CD4-positive, alpha-beta memory T cell (primary cell): ENCODE measurements at places on chromosomes 2 and 18. TPM values are rescaled to one million over a fixed set of nuclear protein-coding genes. Genes with fewer than 3 reads are reported as not detected.

GRCh38 chr2:12295856-12296519, 420.7 kb upstream of the TRIB2 start:
- no peak overlapping the region for H3K4me3 ChIP-seq
- H3K27ac ChIP-seq = no peak overlapping the region
- H3K27me3 ChIP-seq = no peaks in the 10 kb centered on the region
- DNase-seq = no peak
- no peaks in the 10 kb centered on the region for H3K36me3 ChIP-seq

GRCh38 chr2:99776906-99777646, 287.3 kb upstream of the REV1 start:
- DNase-seq = no peak
- H3K4me1 ChIP-seq = no peaks in the 10 kb centered on the region
- no peaks in the 10 kb centered on the region for H3K36me3 ChIP-seq
- H3K4me3 ChIP-seq = no peak overlapping the region

DNA sequence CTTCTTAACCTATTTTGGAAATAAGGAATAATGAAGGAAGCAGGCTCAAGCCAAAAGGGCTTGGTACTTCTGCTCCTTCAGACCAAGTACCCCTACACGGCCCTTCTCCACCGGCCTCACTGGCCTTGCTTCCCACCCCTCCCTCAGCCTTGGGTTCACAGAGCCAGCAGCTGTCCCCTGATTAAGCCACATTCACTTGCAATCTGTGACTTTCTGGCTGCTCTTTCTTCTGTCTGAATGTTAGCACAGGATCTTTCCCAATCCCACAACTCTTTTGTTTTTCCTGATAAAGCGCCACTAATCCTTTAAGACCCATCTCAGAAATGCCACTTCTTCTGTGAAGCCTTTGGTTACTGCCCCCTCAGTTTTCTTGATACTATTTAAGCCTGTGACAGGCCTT, 52.4 kb downstream of the REEP1 start:
- no peak overlapping the region for H3K27ac ChIP-seq
- no peaks in the 10 kb centered on the region for H3K4me1 ChIP-seq
- no peak overlapping the region for H3K4me3 ChIP-seq
- no peaks in the 10 kb centered on the region for H3K27me3 ChIP-seq
- no peak for DNase-seq

- no peak overlapping the region for H3K4me3 ChIP-seq
- no peaks in the 10 kb centered on the region for H3K36me3 ChIP-seq
- H3K27me3 ChIP-seq = no peaks in the 10 kb centered on the region
- H3K4me1 ChIP-seq = no peaks in the 10 kb centered on the region
- H3K27ac ChIP-seq = no peak overlapping the region
These were observed 77.7 kb downstream of the RHOB start for GRCh38 chr2:20524412-20525040.

DNA sequence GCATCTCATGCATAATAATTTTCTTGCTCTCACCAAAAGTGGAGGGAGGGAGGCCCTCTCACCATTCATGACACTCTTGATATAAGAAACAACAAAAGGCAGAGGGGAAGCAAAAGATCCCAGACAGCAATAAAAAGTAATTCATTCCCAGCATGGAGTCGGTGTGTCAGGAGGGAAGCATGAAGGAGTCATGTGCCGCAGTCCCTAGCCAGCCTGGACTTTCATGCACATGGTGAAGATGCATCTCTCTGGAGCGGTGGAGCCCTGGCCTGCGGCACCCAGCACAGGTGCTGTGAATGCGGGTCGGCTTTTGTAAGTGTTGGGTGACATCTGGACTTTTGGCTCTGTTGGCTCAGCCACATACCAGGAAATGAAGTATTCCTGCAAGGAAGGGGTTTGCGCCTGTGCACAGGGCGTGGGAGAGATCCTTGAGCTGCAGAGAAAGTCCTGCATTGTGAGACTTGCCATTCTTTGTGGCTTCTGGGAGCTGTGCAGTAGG, 119.4 kb downstream of the COPS8 start:
- no peak overlapping the region for H3K27ac ChIP-seq
- H3K36me3 ChIP-seq = no peaks in the 10 kb centered on the region
- no peaks in the 10 kb centered on the region for H3K27me3 ChIP-seq
- no peak for DNase-seq
- H3K4me1 ChIP-seq = no peaks in the 10 kb centered on the region
- no peak overlapping the region for H3K4me3 ChIP-seq

GRCh38 chr2:30375915-30376314, 71.1 kb upstream of the LCLAT1 start:
- DNase-seq = no peak
- H3K27me3 ChIP-seq = no peaks in the 10 kb centered on the region
- no peak overlapping the region for H3K27ac ChIP-seq
- no peaks in the 10 kb centered on the region for H3K36me3 ChIP-seq
- H3K4me3 ChIP-seq = no peak overlapping the region

GRCh38 chr18:77164763-77165485, 32.3 kb upstream of the MBP start:
- no peaks in the 10 kb centered on the region for H3K36me3 ChIP-seq
- H3K27me3 ChIP-seq = no peaks in the 10 kb centered on the region
- H3K27ac ChIP-seq = no peak overlapping the region
- no peak for DNase-seq
- no peaks in the 10 kb centered on the region for H3K4me1 ChIP-seq

GRCh38 chr2:129888461-129888860, 91.0 kb upstream of the RAB6C start:
- no peaks in the 10 kb centered on the region for H3K36me3 ChIP-seq
- H3K27ac ChIP-seq = no peak overlapping the region
- DNase-seq = no peak

DNA sequence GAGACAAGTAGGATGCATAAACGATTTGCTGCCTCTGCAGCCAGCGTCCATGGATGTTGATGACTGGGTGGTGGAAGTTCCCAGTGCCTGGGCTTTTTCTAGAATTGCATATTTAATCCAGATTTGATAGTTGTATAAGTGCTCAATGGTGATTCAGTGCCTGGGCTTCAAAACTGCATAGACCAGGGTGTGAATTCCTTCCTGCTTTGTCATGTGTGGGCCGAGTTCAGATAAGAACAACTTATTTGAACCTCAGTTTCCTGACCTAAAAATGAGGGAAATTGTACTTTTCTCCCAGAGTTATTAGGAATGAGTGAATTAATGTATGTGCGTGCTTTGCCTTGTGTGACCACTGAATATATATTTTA, 154.6 kb downstream of the WDSUB1 start:
- H3K36me3 ChIP-seq = no peaks in the 10 kb centered on the region
- no peak overlapping the region for H3K4me3 ChIP-seq

GRCh38 chr2:25339211-25339674, 2.5 kb downstream of the DNMT3A start:
- no peak overlapping the region for H3K27ac ChIP-seq
- DNase-seq = no peak
- no peak overlapping the region for H3K4me3 ChIP-seq
- H3K4me1 ChIP-seq = peaks cover 67% of the 10 kb centered on the region
- no peaks in the 10 kb centered on the region for H3K36me3 ChIP-seq

DNA sequence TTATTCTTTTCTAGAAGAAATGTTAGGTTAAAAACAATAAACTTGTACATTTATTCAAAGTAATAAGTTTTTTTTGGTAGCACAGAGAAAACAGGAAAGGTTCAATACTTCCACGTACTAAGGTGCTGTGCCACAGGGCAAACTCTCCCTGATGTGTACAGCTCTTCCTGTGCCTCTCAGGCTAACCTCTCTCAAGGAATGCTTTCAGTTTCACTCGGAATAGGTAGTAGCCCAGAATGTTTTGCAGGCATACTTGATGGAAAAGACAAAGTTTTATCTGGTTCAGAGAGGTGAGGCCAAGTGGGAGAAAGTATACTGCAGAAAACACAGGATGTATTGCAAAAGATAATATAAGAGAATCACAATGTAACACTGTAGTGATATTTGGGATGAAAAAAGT, 171.0 kb upstream of the ZFP36L2 start:
- no peaks in the 10 kb centered on the region for H3K36me3 ChIP-seq
- H3K27ac ChIP-seq = no peak overlapping the region
- no peak overlapping the region for H3K4me3 ChIP-seq
- H3K4me1 ChIP-seq = no peaks in the 10 kb centered on the region
- DNase-seq = no peak
- H3K27me3 ChIP-seq = no peaks in the 10 kb centered on the region

DNA sequence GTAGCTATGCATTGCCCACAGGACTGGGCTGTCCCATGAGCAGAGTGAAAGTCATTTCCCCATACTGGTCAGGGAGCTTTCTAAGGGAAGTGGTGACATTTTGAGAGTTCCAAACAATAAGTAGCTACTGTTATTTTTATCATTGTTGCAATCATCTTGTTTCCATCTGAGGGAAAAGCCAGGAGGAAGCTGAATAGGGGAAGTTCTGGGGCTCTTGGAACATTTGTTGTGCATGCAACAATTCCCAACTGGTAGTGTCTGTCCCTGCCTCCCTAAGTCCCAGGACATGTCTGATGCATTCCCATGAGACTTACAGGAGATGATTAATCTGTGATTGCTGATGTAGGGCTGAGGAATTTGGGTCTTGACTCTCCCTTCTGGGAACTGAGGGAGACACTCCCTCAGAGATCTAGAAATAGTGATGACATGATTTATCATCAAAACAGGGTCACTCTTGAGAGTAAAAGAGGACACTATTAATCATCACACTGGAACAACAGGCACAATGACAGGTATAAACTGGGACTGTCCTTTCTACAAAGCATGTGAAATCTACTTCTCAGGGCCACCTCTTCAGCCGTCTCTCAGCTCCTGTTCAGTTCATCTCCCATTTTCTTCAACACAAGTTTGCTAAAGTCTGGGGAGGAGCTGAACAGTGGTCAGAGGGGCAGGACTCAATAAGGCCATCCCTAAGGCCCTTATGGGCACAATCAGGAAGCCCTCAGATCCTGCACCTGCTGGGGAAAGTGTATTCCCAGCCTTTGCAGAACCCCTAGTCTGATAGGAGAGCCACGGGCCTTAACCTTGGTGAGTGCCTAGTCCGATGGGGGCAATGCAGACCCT, 28.0 kb upstream of the MARCO start:
- no peaks in the 10 kb centered on the region for H3K4me1 ChIP-seq
- no peaks in the 10 kb centered on the region for H3K27me3 ChIP-seq
- H3K36me3 ChIP-seq = no peaks in the 10 kb centered on the region
- no peak overlapping the region for H3K4me3 ChIP-seq

GRCh38 chr2:47201224-47201623, 46.1 kb upstream of the STPG4 start:
- no peaks in the 10 kb centered on the region for H3K36me3 ChIP-seq
- no peak overlapping the region for H3K27ac ChIP-seq
- DNase-seq = no peak
- H3K27me3 ChIP-seq = no peaks in the 10 kb centered on the region
- H3K4me3 ChIP-seq = no peak overlapping the region

DNA sequence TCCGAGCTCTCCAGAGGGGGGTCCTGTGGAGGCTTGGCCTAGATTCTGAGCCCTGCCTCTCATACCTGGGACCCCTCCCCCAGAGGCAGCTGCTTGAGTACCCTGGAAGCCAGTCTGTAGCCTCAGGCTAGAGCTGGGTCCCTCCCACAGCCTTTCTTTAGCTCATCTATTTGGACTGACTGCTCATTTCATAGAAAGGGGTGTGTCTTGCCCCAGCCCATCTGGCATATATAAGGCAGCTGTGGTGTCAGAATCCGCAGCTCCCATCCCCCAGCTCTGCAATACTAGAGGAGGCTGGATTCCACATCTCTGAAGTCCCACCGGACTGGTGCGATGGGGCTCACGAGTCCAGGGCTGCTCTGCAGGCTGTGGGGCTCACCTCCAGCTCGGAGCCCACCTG, 26.1 kb downstream of the MPHOSPH10 start:
- peaks cover 8% of the 10 kb centered on the region for H3K4me1 ChIP-seq
- no peak overlapping the region for H3K27ac ChIP-seq
- no peak overlapping the region for H3K4me3 ChIP-seq
- DNase-seq = no peak
- H3K36me3 ChIP-seq = no peaks in the 10 kb centered on the region

- no peaks in the 10 kb centered on the region for H3K27me3 ChIP-seq
- no peaks in the 10 kb centered on the region for H3K4me1 ChIP-seq
- no peak overlapping the region for H3K4me3 ChIP-seq
- no peaks in the 10 kb centered on the region for H3K36me3 ChIP-seq
These were observed 297.0 kb downstream of the BCL2 start for GRCh38 chr18:63022429-63023022.

GRCh38 chr2:218713922-218714321, 3.3 kb downstream of the TTLL4 start:
- H3K36me3 ChIP-seq = no peaks in the 10 kb centered on the region
- no peak overlapping the region for H3K27ac ChIP-seq
- no peaks in the 10 kb centered on the region for H3K27me3 ChIP-seq
- H3K4me3 ChIP-seq = no peak overlapping the region

- no peak overlapping the region for H3K4me3 ChIP-seq
- H3K27ac ChIP-seq = no peak overlapping the region
- H3K36me3 ChIP-seq = no peaks in the 10 kb centered on the region
- no peaks in the 10 kb centered on the region for H3K4me1 ChIP-seq
These were observed 109.9 kb upstream of the MAP4K3 start for GRCh38 chr2:39546937-39547336.

GRCh38 chr2:36705326-36706020, 9.0 kb downstream of the VIT start:
- no peak overlapping the region for H3K4me3 ChIP-seq
- H3K36me3 ChIP-seq = no peaks in the 10 kb centered on the region
- DNase-seq = no peak
- H3K4me1 ChIP-seq = no peaks in the 10 kb centered on the region
- no peak overlapping the region for H3K27ac ChIP-seq
- H3K27me3 ChIP-seq = no peaks in the 10 kb centered on the region

DNA sequence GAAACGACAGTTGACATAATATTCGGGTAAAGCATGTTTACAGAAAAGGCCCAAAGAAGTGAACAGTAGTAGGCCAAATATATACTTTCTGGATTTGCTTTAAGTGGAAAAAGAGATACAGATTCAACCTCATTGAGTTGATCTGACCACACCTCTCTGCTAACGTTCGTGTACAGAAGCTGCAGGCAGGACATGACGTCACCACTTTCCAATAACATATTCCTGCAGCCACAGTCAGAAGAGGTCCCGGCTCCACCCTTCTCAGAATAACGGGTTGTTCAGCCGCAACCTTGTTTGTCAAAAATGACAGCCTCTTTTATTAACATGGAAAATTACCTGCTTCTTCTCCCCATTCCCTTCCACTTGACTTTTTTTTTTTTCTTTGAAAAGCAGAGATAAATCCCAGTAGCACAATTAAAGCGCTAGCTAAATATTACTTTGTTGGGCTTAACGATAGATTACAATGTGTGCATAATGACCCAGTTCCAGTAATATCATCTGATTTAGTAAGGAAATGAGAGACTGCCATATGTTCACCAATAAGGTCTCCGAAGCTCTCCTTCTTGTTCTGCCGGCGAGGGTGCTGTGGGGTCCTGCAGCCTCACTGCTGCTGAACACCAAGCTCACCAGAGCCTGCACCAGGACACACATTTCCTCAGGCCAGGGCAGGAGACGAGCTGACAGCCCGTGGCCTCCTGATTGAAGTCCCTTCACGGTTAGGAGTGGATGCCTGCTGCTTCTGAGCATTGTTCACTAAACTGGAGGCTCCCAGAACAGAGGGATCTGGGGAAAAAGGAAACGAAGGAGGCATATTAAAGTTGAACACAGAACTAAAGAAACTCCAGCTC, 451.0 kb upstream of the SALL3 start:
- no peak for DNase-seq
- H3K27me3 ChIP-seq = no peaks in the 10 kb centered on the region
- no peaks in the 10 kb centered on the region for H3K4me1 ChIP-seq

The SESTD1 gene
- 11.9 TPM for total RNA-seq

The FNDC4 gene
- total RNA-seq = not detected

The SCYGR4 gene
- not detected for total RNA-seq

The IKZF2 gene
- total RNA-seq = 13.2 TPM

The SH3BP4 gene
- 0.20 TPM for total RNA-seq

The HRH4 gene
- 1.6 TPM for total RNA-seq

The FZD7 gene
- 0.61 TPM for total RNA-seq

The RIT2 gene
- not detected for total RNA-seq

The FRZB gene
- not detected for total RNA-seq

The REEP1 gene
- total RNA-seq = 0.15 TPM
